ENCODE measurements at places on chromosomes 6 and 20.

DNA sequence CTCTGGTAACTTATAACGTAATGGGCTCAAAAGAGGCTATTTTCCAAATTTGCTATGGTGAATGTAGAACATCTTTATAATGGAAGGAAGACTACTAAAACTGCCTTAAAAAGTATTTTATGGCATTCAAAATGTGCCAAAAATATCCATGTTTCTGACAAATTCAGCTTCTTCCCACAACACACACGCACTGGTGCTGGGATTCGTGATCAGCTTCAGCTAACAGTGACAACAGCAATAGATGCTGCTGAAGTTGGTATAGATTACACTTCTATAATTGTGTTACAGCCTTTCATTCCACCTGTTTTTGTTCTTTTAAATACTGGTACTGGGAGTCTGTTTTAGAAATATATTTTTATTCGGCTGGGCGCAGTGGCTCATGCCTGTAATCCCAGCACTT lies 19.0 kb downstream of the NUDT3 start:
- DNase-seq, result no peak

DNA sequence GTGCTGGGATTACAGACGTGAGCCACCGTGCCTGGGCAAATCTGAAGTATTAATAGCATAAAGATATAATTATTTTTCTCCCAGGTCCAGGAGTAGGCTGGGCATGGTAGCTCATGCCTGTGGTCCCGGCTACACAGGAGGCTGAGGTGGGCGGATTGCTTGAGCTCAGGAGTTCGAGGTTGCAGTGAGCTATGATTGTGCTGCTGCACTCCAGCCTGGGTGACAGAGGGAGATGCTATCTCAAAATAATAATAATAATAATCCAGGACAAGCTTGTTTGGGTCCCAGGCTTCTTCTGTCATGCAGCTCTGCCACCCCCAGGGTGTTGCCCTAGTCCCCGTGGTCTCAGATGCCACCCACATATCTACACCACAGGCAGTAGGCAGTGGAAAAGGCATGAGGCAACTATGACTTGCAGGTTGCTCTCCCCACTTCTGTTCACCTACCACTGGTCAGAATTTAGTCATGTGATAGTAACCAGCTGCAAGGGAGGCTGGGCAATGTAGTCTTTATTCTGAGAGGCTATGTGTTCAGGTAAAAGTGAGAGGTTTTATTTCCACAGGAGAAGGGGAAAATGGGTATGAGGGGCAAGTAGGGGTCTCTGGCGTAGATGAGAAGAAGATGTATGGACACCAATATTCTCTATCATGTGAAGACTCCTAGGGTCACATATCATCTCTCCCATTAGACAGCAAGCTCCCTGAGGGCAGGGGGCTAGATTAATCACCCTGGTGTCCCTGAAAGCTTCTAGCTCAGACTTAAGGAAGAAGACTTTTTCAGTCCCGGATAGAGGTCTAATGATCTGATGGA lies 25.7 kb downstream of the TCF15 start:
- no peak for DNase-seq

GRCh38 chr6:3457710-3458602 lies 1.1 kb upstream of the SLC22A23 start:
- DNase-seq, result no peak

GRCh38 chr6:105836379-105836778 lies 249.8 kb upstream of the PRDM1 start:
- DNase-seq, result no peak

DNA sequence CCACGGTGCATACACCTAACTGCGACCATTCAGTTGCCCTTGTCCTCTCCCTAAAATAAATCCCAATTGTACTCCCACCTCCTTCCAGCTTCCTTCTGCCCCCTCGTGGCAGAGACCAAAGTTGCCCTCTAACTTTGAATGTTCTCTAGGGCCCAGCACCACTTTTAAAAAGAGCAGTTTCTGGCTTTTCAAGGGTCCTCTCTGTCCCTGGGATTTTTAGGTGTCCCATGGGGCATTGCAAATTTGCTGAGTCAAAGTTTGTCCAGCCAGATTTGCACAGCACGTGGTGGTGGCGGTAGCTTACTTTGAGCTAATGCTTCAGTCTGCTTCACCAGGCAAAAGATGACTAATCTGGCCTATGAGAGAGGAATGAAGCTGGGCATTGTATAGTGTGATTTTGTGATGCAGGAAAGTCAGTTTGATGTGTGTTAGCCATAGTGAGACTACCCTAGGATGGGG lies 100.2 kb downstream of the PERP start:
- DNase-seq, result no peak

DNA sequence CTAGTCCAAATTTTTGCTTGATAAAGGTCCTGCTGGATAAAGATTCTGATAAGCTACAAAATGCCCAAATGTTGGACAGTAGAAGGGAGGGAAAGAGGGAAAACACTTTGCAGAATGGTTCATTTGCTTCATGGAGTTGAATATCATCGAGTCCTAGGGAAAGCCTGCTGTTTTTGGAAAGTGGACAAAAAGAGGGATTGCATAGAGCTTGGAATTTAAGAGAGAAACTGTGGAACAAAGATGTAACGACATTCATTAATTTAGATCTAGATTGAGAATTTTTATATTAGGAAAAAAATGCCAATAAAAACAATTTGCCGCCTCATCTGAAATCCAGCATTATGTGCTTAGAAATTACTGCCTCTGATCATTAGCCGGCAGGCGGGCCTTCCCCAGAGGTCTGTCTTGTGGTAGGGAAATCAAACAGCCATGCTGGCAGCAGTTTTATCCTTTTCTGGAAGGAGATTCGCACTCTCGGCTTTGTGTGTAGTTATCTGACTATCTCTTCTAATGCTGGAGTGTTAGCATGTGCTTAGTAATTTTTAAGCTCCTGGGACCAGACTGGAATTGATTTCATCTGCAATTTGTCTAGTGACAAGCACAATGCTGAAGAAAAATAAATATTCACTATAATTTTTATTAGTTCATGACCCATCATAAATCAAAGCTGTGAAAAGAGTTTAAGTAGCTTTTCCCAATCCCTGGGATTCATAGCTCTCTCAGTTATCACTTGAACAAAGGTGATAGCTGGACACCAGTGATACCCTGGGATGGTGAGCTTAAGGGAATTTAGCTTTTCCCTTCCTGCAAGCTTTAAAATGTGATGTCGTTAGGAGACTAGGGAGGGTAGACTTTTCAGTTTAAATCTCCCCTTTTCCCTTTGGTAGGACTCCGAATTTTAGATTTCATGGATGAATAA lies 329.5 kb downstream of the PRL start:
- no peak for DNase-seq

GRCh38 chr6:3409699-3410384 lies 47.0 kb downstream of the SLC22A23 start:
- DNase-seq, result no peak

GRCh38 chr20:37137547-37137946 lies 41.6 kb upstream of the RPN2 start:
- DNase-seq, result no peak

- no peak for DNase-seq
Observed at GRCh38 chr6:7282097-7282906, 30.7 kb downstream of the SSR1 start.

DNA sequence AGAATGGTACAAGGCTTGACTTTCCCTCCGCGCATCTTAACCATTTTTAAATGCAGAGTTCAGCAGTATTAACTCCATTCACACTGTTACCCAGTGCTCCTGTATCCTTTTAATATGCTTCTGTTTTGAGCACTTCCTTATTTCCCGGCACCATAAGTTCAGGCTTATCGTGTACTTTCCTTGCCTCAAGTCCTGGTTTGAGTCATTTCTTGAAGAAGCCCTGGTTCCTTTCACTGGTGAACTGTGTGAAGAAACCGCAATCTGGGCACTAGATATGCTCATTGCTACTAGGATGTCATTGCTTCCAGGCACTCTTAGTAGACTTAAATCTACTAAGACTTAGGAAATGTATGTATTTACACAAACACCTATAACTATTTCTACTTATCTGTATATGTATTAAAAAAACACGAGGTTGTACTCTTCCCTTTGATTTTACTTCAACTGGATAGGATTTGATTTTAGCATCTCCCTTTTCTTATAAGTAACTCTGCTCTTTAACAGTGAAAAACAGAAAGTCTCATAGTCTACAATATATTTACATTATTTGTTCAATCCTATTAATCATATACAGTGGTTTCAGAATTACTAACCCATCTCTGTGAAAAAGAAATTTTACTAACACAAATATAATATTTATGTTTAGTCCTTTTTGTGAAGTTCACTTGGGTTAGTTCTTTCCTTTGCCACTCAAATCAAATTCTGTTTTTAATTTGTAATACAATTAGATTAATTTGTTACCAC lies 135.5 kb downstream of the CDKAL1 start:
- DNase-seq, result no peak

- no peak for DNase-seq
Observed at GRCh38 chr6:43702534-43703440, 15.2 kb upstream of the MRPS18A start.

- no peak for DNase-seq
Observed at GRCh38 chr6:116359131-116359530, 11.6 kb upstream of the DSE start.

DNA sequence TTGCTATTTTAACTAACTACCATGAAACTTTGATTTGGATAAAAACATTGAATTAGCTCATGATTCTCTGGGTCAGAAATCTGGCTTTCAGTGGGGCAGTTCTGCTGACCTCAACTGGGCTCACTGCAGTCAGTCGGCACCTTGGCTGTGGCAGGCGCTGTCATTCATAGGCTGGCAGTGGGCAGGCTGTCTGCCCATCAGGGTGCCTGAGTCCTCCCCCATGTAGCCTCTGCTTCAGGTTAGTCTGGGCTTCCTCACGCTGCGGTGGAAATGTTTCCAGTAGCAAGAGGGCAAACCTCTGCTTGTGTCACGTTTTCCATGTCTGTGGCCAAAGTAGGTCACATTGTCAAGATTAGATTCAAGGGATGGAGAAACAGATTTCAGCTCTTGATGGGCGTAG lies 251.0 kb upstream of the TCF21 start:
- no peak for DNase-seq

- no peak for DNase-seq
Observed at GRCh38 chr20:32411955-32412706, 54.0 kb downstream of the ASXL1 start.

GRCh38 chr6:15948930-15949900 lies 179.7 kb upstream of the MYLIP start:
- DNase-seq, result no peak

DNA sequence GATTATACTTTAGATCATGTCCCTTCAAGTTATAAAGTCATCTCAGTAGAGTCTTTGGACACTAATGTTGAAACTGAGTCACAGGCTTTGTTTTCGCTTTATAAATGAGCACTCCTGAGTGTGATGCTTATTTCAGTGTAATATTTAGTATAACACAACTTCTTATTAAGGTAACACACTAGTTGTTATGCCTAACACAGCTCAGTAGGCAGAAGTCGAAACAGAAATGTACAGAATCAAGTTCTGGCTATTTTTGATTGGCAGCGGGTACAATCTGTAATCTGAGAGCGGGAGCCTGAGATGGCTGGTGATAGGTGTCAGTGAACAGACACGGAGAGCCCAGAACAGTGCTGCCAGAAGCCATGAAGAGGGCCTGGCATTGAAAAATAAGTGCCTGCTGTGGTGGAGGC lies 11.4 kb downstream of the HECA start:
- DNase-seq, result no peak

DNA sequence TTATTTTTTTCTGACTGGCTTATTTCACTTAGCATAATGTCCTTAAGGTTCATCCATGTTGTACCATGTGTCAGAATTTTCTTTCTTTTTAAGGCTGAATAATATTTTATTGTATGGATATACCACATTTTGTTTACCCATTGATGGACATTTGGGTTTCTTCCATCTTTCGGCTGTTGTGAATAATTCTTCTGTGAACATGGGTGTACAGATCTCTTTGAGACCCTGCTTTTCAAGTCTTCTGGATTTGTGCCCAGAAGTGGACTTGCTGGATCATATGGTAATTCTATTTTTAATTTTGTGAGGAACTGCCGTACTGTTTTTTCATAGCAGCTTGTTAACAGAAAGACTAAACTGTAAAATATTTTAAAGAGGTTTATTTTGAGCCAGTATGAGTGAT lies 94.6 kb upstream of the TMEM181 start:
- no peak for DNase-seq

GRCh38 chr6:91029211-91029610 lies 442.3 kb upstream of the MAP3K7 start:
- no peak for DNase-seq

DNA sequence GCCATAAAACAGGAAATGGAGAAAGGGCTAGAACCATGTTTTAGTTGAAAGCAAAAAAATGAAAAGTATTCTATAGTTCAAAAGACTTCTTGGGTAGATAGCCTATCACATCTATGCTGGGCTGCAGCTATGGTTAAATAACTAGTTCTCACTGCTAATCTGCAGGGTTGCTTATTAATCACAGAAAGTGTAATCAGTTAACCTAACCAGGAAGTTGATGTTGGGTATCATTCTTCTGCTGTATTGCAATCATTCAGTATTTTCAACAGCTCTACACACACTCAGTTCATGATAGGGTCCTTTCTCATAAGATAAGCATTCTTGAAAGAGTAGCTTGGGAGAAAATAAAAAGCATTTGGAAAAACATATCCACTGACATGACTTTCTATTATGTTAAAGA lies 135.2 kb upstream of the TCF21 start:
- no peak for DNase-seq

DNA sequence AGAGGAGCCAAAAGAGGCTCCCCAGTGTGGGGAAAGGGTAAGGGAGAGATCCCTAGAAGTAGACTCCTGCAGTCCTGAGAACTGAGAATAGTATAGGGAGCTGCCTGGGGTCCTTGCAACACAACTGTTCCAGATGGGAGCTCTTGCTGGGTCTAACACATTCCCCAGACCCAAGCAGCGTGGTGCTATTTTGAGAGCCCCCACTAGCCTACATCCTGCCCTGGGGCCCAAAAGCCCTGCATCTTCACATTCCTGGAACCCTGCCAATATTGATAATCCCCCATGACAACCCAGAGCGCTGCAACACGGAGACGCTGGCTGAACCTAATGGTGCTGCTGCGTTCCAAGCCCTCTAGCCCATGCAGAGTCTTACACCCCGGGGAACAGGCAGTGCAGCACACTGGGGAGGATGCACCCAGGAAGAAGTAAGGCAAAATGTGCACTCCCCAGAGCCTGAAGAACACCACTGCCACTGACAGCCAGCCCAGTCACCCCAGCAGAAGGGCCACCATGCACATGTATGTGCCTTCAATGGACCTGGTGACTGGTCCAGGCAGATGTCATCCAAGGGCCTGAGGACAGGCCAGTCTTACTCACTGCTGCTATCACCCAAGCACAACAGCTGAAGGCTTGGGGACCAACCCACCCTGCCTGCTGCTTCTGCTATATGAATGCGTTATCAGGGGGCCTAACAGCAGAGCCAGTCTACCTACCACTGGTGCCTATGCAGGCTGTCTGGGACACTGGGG lies 7.0 kb upstream of the RNF217 start:
- no peak for DNase-seq

GRCh38 chr6:138499303-138500018 lies at the start of gene NHSL1:
TSS of gene NHSL1 (minus strand) at chr6:138499494. CDS start at chr6:138499290, 204 bp downstream.
- DNase-seq, result no peak

GRCh38 chr20:25039697-25040437 lies 18.1 kb downstream of the ACSS1 start:
- DNase-seq, result no peak

GRCh38 chr6:110329714-110330436 lies 28.3 kb downstream of the METTL24 start:
- no peak for DNase-seq

Measured in stimulated activated CD4-positive, alpha-beta T cell treated with anti-CD3 and anti-CD28 coated beads, Interleukin-1b, Interleukin-23, amount 100 ng/mL, for 1 hour (primary cell).